ENCODE measurements at places on chromosomes 5 and 9.

GRCh38 chr9:92438900-92439526 lies 14.7 kb upstream of the OMD start:
- DNase-seq: no peak

DNA sequence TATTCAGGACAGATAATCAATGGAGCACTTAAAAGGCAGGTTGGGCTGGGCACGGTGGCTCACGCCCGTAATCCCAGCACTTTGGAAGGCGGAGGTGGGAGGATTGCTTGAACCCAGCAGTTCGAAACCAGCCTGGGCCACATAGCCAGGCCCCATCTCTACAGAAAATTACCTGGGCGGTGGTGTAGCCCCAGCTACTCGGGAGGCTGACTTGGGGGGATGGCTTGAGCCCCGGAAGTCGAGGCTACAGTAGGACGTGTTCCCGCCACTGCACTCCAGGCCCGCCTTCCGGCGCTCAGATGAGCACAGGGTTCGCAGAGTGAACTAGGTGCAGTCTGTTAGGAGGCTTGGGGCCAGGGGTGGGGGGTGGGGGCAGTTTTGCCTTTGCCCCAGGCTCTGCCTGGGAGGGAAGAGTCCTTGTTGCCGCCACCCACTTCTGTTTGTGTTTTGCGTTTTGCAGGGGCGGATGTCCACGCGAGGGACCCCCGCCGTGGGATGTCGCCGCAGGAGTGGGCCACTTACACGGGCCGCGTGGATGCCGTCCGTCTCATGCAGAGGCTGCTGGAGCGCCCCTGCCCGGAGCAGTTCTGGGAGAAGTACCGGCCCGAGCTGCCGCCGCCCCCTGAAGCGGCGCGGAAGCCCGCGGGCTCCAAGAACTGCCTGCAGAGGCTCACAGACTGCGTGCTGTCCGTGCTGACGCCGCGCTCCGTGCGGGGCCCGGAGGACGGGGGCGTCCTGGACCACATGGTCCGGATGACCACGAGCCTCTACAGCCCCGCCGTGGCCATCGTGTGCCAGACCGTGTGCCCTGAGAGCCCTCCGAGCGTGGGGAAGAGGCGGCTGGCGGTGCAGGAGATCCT lies 85.2 kb downstream of the ANKRD33B start:
- no peak for DNase-seq

- DNase-seq: no peak
These were observed 52.3 kb downstream of the SLF1 start for GRCh38 chr5:94670726-94671125.

GRCh38 chr5:180241600-180241999 lies 32.6 kb upstream of the RASGEF1C start:
- DNase-seq: no peak

DNA sequence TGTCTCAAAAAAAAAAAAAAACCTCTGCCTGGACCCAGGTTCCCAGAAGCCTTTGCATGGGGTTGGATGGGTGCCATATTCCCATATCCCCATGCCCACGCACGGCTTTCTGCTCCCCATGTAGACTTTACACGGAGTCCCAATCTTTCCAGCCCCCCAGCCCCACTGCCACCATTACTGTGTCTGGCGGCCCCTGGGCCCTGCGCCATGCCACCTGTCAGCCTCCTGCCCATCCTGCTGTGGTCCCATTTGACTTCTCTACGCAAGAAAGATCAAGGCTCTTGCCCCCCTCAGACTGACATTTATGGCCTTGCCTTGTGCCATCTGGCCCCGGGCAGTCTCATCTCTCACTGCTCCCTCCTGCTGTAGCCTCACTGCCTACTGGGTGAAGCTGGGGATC lies 6.5 kb upstream of the AK1 start:
- no peak for DNase-seq

GRCh38 chr9:131033269-131034224 lies 24.6 kb downstream of the LAMC3 start:
- DNase-seq: no peak

GRCh38 chr5:67462147-67462546 lies 265.5 kb upstream of the CD180 start:
- no peak for DNase-seq

- DNase-seq: no peak
These were observed 408.4 kb upstream of the NMUR2 start for GRCh38 chr5:152813526-152813925.

DNA sequence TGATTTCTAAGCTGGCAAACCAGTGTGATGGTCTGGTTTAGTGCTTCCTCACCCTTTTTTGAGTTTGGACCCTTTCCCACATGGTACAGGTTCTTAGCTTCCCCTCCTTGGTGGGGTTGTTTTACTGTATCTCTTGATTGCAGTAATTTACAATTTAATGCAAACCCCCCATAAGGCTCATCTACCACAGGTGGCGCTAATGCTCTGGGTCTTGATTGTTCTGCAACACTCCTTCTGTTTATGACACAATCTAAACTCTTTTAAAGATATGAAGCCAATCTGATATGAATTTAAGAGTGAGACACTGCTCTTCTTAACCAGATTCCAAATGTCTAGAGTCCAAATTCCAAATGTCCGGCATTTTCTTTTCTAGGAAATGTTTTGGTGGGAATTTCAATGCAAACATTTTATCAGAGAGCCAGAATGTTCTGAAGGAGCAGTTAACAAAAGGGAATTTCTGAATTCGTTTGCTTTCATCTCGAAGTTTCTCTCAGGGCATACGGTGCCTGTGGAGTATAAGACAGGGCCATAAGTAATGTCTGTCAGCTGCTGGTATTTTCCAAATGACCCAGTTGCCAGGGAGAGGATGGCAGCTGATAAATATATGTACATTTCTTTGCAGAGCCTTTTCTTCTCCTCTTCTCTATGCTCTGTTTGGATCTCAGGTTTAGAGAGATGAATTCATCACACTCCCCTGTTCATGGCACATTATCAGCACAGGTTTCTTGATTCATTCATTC lies 246.8 kb downstream of the ARHGAP26 start:
- no peak for DNase-seq

DNA sequence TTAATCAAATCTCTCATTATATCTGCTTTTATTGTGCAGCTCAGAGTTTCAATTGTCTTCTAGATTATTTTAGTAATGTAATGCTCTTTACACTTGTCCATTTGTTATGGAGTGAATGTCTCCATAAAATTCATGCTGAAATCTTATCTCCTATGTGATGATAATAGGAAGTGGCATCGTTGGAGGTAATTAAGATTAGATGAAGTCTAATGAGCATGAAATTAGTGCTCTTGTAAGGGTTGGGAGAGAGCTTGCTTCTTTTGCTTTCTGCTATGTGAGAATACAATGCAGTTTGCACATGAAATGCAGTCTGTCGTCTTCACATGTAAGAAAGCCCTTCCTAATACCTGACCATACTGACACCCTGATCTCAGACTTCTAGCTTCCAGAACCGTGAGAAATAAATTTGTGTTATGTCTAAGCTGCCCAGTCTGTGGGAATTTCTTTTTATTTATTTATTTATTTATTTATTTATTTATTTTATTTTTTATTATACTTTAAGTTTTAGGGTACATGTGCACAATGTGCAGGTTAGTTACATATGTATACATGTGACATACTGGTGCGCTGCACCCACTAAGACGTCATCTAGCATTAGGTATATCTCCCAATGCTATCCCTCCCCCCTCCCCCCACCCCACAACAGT lies 1399.2 kb upstream of the CDH6 start:
- DNase-seq: no peak

GRCh38 chr9:18299449-18299848 lies 174.5 kb upstream of the ADAMTSL1 start:
- DNase-seq: no peak

- DNase-seq: no peak
These were observed 23.8 kb upstream of the TRPM3 start for GRCh38 chr9:71145179-71145578.

DNA sequence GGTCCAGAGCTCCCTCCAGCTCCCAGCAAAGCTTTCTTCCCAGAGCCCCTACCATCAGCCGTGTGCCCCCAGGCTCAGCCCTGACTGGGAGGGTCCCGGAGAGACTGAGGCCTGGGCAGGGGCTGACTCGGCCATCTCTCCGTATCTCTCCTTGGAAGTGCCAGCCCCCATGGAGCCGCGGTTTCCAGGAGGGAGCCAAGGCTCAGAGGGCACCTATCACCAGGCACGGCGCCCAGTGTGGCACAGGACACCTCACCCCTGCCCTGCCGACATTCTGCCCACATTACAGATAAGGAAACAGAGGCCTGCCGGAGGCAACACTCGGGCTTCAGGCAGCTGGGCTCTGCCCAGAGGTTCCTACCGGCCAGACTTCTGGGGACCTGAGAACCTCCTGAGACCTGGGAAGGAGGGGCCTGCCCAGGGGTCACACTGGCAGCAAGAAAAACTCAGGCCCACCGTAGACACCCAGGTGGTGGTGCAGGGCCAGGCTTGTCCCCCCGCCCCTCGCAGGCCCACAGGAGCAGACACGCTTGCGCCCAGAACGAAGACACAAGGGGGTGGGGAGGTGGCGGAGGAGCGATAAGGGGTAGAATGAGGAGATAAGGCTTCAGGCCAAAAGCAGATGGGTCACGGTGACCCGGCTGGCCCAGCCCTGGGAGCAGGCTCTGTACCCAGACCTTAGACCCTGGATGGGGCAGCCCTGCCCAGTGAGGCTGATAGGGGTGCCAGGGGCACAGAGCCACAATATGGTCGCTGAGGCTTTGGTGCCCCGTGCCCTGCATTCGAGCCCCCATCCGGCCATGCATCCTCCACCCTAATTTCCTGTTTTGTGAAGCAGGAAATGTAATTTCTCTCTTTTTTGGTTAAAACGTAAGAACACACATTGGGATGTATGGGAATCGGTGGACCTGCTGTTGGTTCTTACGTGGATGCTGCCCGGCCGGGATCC lies 11.8 kb downstream of the NR5A1 start:
- DNase-seq: no peak

GRCh38 chr9:92961627-92962302 lies 14.4 kb downstream of the FGD3 start:
- DNase-seq: no peak

- no peak for DNase-seq
These were observed 25.8 kb upstream of the CARNMT1 start for GRCh38 chr9:75053869-75054268.

DNA sequence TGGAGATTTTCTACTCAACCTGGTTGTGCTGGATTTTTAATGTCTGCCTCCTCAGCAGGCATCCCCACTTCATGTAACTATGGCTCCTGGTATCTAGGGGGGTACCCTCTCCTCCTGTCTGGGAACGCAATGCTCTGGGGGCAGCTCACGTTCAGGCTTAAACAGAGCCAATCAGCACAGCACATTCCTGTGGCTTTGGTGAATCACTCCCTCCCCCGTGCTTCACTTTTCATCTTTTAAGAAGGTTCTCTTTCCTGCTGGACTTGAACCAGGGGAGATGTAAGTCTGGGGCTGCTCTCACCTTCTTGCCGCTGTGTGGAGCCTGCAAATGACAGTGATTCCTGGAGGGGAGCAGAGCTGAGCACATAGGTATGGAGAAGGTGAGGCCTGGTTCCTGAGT lies 101.2 kb downstream of the MSX2 start:
- DNase-seq: no peak

GRCh38 chr9:8734760-8735159 lies 935.2 kb upstream of the DMAC1 start:
- DNase-seq: no peak

DNA sequence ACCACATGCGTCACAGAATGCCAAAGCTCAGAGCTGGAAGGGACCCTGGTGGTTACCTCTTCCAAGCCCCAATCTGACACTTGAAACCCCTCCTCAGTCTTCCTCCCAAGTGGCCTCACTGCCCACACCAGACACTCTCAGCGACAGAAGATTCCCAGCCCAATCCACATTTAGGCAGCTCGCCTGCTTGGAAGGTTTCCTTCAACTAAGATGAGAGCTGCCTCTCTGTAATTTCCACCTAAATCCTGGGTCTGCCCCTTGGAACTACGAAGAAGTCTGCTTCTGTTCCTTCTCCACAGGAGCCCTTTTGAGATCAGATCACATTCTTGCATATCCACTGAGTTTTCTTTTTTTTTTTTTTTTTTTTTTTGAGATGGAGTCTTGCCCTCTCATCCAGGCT lies 83.7 kb downstream of the PAX5 start:
- DNase-seq: no peak
